Activated CD4-positive, alpha-beta T cell treated with anti-CD3 and anti-CD28 coated beads for 4 hours (primary cell): ENCODE measurements at places on chromosomes 1 and 21.

- DNase-seq: no peak
Observed at GRCh38 chr1:47818682-47819573, 178.3 kb downstream of the TRABD2B start.

GRCh38 chr1:69739251-69739605 is 171.5 kb downstream of the LRRC7 start:
- no peak for DNase-seq

- DNase-seq: no peak
Observed at GRCh38 chr21:44613386-44614155, 1.7 kb downstream of the KRTAP10-8 start.

DNA sequence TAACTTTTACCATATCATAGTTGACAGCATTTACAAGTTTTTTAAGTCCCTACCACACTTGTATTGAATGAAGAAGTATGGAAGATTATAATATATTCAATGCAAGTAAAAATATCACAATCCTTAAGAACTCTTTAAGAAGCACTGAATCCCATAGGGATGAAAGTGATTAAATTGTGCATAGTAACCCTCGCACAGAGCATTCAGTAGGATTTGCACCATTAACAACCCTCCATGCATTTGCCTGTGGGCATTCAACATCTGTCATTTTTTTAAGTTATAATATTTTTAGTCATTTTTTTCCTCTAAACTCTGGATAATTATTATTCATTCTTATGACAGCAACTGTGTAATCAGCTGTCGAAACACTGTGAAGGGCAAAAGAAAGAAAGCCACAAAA is 10.1 kb downstream of the SELE start:
- DNase-seq: no peak

- DNase-seq: no peak
Observed at GRCh38 chr1:228075801-228076271, 6.7 kb upstream of the ARF1 start.

DNA sequence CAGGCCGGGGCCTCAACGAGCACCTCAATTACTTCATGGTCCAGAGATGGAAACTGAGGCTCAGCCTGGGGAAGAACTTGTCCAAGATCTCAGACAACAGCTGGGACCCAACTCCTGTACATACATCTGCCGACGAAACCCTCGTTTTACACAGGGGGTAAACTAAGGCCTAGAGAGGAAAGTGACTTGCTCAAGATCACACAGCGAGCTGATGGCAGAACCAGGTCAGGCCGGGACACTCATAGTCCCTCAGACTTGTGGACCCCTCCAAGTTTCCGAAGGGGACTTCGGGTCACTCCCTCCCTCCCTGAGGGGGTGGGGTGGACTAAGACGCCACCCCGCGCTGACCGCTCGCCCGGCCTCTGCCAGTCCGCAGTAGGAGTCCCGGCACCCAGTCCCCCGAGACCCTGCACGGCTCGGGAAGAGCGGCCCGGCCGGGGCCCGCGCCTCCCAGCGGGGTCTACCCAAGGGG is 430 bp downstream of the WASF2 start:
- DNase-seq: peak; percentile 15

- no peak for DNase-seq
Observed at GRCh38 chr1:77847621-77848080, 40.8 kb upstream of the NEXN start.

GRCh38 chr1:89499320-89499719 is 25.3 kb upstream of the LRRC8B start:
- DNase-seq: no peak

DNA sequence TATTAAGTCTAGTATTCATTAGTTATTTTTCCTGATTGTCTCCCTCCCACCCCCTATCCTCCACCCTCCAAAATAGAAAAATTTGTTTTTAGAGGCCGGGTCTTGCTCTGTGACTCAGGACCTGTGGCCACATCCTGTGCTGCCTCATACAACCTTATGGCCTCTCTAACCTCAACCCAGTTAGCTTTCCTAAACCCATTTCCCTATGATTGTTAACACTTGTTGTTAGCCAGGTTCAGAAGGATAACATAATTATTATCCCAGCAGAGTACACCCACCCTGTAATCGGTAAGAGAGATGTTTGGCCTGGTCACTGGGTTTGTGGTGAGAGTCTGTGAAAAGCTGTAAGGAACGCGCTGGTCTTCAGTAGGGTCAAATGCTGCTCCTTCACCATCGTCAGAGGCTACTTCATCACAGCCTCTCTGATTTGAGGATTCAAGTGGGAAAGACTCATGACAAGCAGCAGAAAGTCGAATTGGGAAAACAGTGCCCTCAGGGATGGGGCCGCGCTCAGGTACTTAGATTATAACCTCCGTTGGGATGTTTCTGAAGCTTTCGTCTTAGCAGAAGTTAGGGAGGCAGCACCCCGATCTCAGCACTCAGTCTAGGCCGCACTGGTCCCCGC is 35.9 kb upstream of the HMGN1 start:
- DNase-seq: no peak

DNA sequence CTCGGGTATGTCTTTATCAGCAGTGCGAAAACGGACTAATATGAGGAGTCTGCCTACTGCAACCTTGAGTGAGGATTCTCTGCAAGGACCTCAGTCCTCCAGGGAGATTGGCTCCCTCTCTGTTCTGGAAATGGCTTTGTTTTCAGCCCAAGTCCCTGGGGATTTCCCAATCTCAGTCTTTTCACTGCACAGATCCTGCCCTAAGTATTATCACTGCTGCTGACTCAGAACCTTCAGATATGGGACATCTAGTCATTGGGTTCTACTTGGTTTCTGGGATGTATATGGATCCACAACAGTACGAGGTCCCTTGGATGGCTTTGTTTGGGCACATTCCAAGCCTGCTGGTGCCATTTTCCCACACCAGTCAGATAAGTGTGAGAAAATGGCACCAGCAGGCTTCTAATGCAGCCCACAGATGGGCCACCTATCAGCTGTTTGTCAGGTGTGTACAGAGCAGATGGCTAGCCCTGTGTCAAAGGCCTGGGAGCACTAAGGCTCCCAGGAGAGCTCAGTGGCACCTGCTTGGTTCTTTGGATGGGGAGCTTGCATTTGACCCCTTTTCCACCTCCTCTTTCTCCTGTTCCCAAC is 27.4 kb downstream of the ELF3 start:
- no peak for DNase-seq
